ENCODE measurements at places on chromosomes 5 and 9.

DNA sequence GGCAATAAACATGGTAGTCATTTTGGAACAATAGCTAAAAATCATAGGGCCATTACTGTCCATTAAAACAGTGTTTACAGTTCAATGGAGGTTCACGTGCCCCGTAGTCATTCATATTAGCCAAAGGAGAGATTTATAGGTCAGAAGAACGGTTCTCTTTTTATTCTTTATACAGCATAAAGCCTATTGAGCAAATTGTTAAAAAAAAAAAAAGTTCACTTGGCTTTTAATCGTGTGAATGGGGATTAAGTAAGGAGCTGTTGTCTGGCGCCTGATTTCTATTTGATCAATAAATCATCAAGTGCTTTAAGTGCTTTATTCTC, 69.1 kb upstream of the TBCA start:
- no peak for DNase-seq

- DNase-seq = peak; percentile 55
Observed at GRCh38 chr5:60287174-60287771, 393.7 kb upstream of the PDE4D start.

DNA sequence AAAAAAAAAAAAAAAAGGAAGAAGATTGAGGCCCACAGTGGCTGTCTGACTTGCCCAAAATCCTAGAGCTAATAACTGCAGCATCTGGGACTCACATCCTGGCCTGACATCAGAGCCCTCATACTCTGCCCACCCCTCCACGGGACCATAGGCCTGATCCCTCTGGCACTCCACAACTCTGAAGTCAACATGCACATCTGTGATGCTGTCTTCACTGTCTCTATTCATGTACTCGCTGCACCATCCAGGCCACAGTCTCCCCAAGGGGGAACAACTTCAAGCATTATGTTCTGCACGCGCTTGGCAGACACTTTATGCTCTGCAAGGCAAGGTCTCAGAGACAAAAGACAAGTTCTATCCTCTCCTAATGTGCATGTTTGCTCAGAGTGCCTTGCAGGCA, 158.2 kb downstream of the SPOCK1 start:
- DNase-seq = no peak

GRCh38 chr9:107260437-107261081, 22.5 kb upstream of the RAD23B start:
- DNase-seq = no peak

- no peak for DNase-seq
Observed at GRCh38 chr9:119533504-119533903, 164.3 kb upstream of the BRINP1 start.

DNA sequence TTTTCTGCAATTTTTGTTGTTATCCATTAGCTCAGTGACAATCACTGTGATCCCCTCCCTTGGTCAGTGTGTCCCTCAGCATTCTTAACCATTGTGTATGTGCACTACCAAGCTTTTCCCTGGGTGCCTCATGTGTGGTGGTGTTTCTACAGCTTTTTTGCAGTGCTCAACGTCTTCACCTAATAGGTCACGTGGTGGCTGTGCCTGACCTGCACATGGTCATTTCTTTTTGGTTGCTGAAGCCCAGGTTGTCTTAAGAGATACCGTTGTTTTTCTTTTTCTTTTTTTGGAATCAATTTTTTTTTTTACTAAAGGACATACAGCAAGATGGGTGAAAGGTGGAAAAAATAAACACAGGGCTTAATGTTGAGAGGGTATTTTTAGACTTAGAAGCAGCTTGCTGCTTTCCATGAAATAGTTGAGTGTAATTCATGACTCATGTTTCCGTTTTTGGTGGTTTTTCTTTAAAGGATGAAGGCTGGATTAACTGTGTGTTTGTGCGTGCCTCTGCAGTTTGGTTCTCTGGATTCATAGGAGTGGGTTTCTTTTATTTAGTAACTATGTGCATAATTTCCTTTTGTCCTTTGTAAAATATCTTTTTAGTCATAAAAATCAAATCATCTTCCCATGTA, 22.2 kb downstream of the SH3GL2 start:
- no peak for DNase-seq

GRCh38 chr5:160926428-160926827, 74.4 kb upstream of the ATP10B start:
- no peak for DNase-seq

- DNase-seq = no peak
Observed at GRCh38 chr5:31771500-31771899, 132.6 kb downstream of the PDZD2 start.

DNA sequence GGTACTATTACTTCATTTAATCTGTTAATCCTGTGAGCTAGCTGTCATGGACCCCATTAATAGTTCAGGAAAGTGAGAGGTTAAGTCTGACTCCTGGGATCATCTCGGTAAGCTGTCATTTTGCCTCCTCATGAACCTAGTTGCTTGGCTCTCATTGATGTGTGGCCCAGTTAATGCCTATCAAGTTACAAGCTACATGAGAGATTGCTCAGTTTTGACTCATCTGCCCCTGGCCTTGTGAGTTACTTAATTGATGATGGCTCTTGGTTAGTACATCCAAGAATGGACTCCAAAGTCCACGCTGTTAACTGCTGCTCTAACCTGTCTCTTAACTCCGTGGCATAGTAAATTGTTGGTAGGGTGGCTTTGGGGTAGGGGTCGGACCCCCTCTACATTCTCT, 23.9 kb downstream of the LARP1 start:
- no peak for DNase-seq

GRCh38 chr5:56012281-56012963, 17.7 kb upstream of the IL6ST start:
- no peak for DNase-seq

- DNase-seq = no peak
Observed at GRCh38 chr5:107937651-107938355, 267.1 kb upstream of the EFNA5 start.

- DNase-seq = no peak
Observed at GRCh38 chr5:107253246-107253645, 417.5 kb downstream of the EFNA5 start.

DNA sequence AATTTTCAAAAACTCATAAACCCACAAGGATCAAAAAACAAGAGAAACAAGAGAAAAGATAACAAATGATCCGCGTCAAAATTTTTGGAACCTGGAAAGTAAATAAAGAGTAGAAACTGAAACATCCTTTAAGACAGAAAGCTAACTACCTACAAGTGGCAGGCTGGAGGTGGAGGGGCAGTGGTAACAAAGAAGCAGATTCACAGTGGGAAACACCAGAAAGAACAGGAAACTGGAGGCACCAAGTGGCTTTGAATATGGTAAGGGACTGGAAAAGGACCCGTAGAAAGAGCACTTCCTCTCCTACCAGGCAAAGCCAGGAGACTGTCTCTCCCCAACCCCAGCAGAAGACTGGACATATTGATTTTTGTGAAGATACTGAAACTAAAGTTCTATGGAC, 100.6 kb upstream of the TARS1 start:
- DNase-seq = peak; percentile 25

GRCh38 chr5:40871177-40871576, 30.0 kb downstream of the CARD6 start:
- DNase-seq = no peak

GRCh38 chr9:81669041-81669651, 20.2 kb downstream of the TLE1 start:
- no peak for DNase-seq

GRCh38 chr5:1795506-1795905, 4.1 kb downstream of the MRPL36 start:
- no peak for DNase-seq

- DNase-seq = no peak
Observed at GRCh38 chr5:58615972-58616371, 33.1 kb downstream of the RAB3C start.

- no peak for DNase-seq
Observed at GRCh38 chr9:36152741-36153438, 16.3 kb upstream of the CCIN start.

GRCh38 chr9:113299800-113300292, 3.3 kb downstream of the RNF183 start:
- no peak for DNase-seq

- no peak for DNase-seq
Observed at GRCh38 chr9:126621919-126622735, 8.4 kb downstream of the LMX1B start.

- no peak for DNase-seq
Observed at GRCh38 chr9:346111-346571, 131.5 kb downstream of the DOCK8 start.

DNA sequence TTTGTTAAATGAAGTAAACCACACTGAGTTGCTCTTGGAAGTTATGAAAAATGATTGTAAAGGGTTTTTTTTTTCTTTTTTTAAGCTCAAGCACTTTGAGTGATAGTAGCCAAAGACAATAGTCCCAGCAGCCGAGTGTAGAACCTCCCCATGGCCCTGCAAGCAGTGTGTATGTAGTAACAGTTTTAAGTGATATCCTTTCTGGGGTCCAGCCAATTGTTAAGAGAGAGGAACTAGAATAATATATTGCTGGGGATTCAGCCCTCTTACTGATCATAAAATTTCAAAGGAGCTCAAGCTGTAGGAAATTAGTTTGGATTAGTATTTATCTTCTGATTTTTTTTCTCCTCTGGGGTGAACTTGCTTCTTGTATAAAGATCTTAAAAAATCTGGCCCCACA, 43.2 kb downstream of the NPR3 start:
- no peak for DNase-seq

- DNase-seq = no peak
Observed at GRCh38 chr9:21385131-21385670, at the start of gene IFNA2. Gene IFNA2 (minus strand): TSS chr9:21385398. CDS start chr9:21385329, 69 bp downstream.

DNA sequence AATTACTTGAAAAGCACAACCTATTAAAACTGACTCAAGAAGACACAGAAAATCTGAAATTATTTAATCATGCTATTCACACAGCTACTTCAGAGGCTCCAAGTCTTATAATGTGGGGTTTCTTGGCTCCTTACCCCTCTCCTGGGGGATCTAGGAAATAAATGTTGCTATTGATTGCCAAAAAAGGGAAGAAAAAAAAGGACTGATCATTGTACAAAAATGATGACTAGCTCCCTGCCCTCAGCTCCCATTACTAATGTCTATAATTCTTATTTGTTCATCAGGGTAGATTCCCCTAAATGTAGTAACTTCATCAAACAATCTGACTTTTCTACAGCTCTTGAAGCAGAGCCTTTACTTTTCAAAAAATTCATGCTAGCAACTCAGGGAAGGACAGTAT, 3.3 kb upstream of the SMC5 start:
- DNase-seq = no peak

Measured in iPS DF 6.9 (cell line).